NCI-H1092 (cell line): ENCODE measurements at places on chromosomes 2 and 18.

DNA sequence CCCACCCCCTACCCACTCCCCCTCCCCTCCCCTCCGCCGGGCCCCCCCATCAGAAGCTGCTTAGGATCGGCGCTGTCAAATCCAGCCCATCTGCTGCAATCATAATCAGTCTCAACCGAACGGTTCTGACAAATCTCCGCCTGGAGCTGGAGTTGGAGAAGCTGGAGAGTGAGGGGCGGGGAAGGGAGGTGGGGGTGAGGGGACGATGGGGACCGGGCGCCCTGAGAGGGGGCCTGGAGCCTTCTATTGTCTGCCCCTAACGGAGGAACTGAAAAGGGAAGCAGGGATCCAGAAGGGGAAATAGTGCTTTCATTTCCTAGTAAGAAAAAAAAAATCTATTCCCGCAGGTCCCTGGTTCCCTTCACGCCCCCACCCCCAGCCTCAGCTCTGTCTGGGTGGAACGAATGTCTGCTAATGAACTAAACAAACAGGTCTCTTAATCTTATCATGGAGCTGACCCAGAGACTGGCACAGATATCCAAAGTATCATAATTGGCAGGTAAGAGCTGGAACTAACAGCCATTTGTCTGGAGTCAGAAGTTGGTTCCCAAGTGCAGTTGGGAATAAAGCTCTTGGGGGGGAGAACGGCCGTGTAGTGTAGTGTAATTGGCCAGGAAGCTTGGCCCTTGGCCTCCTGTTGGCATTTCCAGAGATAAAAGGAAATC, 301.2 kb downstream of the NCKAP5 start:
- DNase-seq, result no peak

GRCh38 chr2:95329891-95330793, 33.0 kb downstream of the KCNIP3 start:
- DNase-seq, result no peak

DNA sequence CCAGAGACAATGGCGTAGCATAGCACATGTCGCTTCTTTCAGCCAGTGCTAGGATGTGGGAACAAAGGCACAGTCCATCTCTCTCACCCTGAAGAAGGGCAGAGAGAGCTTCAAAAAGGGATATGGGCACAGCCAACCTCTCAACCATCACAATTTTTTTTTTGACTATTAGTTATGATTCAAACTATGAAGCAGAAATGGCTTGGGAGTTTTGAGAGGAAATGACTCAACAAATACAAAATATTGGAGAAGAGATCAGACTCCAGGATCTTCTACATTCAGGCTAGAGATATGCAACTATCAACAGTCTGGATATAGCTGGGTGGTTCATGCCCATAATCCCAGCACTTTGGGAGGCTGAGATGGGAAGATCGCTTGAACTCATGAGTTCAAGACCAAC, 109.1 kb downstream of the MCFD2 start:
- DNase-seq, result no peak

DNA sequence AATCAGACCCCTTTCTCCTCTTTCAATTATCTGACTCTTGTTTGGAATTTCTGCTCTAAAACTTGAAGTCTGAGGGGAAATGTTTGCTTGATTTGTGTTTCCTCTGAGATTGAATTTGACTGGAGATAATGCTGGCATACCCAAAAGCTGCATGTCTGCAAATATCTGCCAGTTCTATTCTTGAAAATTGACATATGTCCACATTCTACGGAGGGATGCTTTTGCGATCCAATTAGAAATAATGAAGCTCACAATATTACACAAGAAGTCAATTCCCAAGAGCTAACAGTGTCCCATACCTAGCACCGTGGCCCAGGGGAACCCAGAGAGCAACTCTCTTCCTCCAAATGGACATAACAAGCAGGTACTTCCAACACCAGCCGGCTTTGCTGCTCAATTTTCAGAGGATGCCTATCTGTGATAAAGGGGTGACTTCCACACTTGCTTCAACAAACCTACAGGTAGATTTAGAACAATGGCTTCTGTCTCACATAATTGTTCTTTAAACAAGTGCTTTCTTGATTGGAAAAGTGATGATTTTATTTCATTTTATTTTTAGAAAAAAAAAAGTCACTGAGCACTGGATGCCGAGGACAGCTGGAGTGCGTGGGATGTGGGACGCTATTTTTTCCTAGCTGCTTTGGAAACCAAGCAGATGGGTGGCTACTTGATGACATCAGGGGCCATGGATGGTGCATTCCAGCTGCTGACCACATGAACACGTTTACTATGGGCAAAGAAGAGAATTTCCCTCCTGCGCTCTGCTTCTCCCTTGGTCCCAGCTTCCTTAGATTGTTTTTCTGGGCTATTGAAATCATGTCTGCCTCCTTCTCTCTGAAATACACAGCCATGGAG, 488.9 kb downstream of the RNF144A start:
- no peak for DNase-seq

- DNase-seq, result peak; percentile 45
Observed at GRCh38 chr2:152036611-152037469, 62.0 kb downstream of the CACNB4 start.

- no peak for DNase-seq
Observed at GRCh38 chr18:8869696-8870095, 164.3 kb downstream of the MTCL1 start.

- DNase-seq, result no peak
Observed at GRCh38 chr2:222134654-222135053, 164.1 kb downstream of the PAX3 start.

- DNase-seq, result no peak
Observed at GRCh38 chr2:182447863-182448262, 21.0 kb upstream of the PDE1A start.

DNA sequence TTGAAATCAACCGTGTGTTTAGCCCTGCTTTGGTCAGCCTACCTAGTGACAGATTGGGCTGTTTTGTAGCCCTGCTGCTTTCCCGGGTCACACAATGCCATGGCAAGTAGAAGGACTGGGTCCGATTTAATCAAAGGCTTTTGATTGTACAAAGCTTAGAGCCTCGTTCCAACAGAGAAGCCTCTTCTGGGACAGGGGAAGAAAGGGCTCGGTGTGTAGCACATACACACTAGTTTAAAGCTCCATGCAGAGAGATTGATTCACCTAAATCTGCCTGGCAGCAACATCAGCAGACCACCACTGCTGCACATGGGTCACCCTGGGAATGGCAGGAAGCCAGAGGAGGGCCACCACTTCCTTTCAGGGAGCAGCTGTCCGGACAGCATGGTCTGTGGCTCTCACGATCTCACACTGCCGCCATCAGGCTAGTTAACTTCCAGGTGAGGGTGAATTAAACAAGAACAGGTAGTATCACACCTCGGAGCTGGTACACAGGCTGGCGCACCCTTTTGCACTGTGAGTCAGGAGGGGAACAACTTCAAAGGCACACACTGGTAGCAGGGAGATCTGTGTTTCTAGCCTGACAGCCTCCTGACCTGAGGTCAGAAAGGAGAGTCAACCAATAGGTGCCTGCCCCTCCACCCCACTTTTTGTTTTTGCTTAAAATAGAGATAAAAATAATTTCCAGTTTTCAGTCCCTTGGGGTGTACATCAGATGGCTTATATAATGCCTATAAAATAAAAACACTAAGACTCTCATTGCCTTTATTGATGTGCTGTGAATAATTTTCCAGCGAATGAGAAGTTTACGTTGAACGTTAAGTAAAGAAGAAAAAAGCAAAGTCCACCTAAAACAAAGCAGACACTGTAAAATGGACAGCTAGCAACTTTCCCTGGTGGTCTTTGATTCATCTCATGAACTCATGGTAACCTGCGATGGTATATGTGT, 108.5 kb downstream of the CDCA7 start:
- no peak for DNase-seq

DNA sequence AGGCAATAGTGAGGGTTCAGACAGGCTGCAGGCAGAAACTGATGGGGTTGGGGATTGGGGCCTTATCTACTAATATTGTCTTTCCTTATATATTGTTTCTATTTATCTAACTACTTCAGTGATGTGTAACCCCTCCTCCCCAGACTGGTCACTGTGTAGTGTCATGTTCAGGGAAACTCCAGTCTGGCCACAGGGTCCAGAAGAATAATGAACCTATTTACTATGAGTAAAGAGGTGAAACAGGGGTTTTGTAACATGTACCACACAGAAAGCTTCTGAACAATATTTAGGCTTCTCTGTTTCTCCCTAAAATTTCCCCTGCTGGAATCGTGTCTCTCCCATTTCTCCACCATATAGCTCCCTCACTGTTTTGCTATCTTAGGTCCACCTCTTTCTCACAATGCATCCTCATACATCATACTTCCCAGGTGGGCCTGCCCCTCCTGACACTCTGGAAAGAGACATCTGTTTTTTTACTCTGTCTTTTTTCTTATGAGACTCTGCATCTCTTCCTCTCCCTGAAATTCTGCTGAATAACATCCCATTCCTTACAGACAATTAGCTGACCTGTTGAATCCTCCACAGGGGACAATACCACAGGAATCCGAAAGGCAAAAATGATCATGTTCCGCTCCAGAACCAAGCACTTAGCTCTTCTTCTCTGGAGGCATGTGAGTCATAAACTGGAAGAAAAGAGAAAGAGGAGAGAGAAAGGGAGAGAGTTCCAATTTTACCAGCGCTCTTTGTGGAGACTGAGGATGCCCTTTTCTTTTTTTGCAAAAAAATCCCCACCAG, 154.8 kb downstream of the ZEB2 start:
- DNase-seq, result no peak

GRCh38 chr18:33101316-33101715, 328.5 kb upstream of the KLHL14 start:
- DNase-seq, result no peak

DNA sequence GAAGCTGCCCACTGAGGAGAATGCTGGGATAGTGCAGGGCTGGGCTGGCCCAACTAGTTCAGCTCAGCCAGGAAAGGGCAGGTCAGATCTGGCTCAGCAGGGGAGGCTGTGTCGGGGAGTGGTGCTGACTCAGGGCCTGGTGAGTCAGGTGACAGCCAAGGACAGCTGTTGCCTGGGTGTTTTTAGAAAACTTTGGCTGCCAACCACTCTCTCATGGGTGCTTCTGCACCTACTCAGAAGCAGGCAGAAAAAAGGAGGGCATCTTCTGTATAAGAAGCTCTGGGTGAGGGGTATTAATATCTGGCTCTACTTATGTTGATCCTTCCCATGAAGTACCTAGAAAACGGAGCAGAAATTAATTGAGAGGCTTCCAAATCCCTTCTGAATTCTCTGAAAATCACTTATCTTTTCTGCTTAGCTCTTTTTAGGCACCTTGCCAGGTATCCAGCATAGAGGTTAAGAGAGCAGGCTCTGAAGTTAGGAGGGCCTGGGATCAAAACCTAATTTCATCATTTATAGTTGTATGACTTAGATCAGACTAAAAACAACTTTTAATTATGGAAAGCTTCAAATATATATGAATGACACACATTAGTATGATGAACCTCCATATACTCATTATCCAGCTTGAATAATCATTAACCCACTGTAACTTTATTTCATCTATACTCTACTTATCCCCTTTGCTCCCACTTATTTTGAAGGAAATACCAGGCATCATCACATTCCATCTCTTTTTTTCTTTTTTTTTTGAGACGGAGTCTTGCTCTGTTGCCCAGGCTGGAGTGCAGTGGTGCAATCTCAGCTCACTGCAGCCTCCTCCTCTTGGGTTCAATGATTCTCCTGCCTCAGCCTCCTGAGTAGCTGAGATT, 15.5 kb upstream of the RAB10 start:
- no peak for DNase-seq

GRCh38 chr18:41993151-41993550, 38.1 kb downstream of the PIK3C3 start:
- no peak for DNase-seq

DNA sequence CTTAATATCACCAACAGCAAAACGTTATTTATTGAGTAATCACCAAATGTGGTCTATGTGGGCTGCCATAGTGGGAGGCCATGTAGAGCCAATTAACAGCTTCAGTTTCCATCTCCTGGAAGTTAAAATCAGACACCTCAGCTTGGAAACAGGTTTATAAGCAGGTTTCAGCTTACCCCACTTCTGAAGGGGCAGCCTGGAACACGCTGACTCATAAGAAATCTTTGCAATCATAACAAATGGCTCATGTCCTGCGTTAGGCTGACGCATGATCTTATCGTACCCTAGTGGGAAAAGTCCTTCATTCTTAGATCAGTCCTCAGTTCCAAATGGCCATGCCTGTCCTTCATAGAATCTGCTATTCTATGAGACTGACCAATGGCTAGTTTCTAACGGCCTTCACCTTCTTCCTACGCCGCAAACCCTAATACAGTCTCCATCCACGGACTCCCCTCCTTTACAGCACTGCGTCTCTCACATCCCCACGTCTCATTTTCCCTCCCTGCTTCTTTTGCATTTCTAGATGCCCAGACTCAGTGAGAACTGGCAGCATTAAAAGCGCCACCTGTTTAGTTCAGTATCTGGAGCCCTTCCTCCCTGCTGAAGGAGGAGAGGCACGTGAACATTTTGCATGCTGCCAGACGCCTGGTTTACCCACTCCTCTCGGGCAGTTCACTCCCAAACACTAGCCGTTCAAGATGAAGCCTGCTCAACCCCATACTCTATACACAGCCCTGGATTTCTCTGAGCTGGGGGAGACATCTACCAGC, 24.2 kb upstream of the BZW1 start:
- no peak for DNase-seq

DNA sequence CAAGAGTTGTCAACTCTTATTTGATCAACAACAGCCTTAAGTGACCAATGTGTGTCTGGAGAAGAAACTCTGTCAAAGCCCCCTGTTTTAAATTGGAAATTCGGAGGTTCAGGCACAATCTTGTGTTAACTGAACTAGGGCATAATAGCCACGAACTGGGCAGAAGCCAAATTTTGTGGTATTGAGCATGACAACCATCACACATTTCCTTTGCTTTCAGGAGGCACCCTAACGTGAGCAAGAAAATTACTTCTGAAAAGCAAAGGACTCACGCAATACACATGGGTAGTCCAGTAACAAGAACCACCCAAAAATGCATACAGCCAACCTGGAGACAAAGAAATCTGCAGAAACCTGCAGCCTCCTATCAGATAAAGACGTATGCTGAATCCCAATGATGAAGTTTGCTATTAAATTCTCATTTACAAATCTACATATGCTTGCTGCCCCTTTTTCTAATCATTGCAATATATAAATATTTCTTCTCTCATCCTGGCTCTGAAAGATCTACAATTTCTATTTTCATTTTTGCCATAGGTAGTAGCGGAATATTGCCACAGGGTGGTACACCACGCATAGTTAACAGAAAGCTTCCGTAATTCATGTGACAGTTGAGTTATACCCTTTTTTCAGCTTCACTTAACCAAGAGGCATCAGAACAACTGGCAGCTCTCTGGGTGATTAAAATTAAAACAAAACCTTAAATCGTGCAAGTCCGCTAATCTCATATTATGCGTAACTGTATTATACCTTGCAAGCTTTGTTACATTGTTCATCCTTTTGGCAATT, 495.8 kb downstream of the NRXN1 start:
- no peak for DNase-seq
